ENCODE measurements at places on chromosomes 16 and 17. TPM values are rescaled to one million over a fixed set of nuclear protein-coding genes. Genes with fewer than 3 reads are reported as not detected.

The OR1A1 gene
- not detected for total RNA-seq

The PTX4 gene
- total RNA-seq, result not detected

The CTF1 gene
- total RNA-seq, result 0.21 TPM

The ZFPM1 gene
- total RNA-seq, result 5.8 TPM
